ENCODE measurements at places on chromosomes 16 and 17.

DNA sequence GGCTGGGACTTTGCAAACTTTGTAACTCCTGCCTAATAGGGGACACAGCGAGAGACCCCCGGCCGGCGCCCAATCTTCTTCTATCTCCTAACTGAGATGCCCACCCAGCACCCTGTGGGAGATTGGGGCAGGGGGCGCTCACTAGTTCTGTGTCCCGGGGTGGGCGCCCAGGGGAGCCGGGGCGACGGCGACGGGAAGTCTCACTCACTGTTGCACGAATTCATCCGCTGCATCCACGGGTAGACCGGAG, 3.9 kb upstream of the HOXB5 start:
- DNase-seq, result no peak

DNA sequence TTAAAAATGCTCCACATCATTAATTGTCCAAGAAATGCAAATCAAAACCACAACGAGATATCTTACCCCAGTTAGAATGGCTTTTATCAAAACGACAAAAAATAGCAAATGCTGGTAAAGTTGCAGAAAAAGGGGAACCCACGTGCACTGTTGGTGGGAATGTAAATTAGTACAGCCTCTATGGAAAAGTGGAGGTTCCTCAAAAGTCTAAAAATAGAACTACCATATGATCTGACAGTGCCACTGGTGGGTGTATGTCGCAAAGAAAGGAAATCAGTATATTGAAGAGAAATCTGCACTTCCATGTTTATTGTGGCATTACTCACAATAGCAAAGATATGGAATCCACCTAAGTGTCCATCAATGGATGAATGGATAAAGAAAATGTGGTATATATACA, 38.2 kb upstream of the ZFHX3 start:
- DNase-seq, result no peak

DNA sequence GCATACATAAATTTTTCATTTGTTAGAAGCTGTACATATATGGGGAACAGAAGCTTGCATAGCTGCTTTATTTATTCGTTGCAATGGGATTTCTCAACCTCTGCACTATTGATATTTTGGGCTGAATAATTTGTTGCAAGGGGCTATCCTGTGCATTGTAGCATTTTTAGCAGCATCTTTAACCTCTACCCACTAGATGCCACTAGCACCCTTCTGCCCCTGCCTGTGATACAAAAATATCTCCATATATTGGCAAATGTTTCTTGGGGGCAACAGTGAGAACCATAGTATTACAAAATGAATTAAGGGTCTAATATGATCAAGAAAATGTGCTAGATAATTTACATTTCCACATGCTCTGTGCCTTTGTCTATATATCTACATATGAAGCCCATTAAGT, 1401.0 kb downstream of the CDH11 start:
- DNase-seq, result no peak

GRCh38 chr16:72224260-72224768, 52.4 kb upstream of the PMFBP1 start:
- no peak for DNase-seq

- peak; percentile 65 for DNase-seq
Measured at GRCh38 chr16:67184995-67185650, 1.4 kb upstream of the MATCAP1 start.

DNA sequence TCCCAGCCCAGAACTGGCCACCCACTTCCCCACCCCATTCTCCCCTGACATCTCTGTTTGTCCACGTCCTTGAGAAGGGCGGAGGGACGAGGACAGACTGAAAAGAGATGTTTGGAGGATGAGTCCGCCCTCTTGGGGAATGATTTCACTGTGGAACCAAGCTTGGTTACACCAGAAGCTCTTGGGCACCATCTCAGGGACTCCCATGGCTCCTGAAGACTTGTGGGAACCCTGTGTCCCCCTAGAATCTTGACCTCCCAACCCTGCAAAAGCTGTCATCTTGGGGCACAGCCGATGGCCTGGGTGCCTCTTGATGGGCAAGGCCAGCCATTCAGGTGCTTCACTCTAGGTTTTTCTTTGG, 25.9 kb upstream of the LITAF start:
- no peak for DNase-seq

- DNase-seq, result no peak
Measured at GRCh38 chr17:78117027-78117981, 11.3 kb downstream of the TMC6 start.

GRCh38 chr17:5405400-5405799, 14.1 kb downstream of the NUP88 start:
- no peak for DNase-seq

DNA sequence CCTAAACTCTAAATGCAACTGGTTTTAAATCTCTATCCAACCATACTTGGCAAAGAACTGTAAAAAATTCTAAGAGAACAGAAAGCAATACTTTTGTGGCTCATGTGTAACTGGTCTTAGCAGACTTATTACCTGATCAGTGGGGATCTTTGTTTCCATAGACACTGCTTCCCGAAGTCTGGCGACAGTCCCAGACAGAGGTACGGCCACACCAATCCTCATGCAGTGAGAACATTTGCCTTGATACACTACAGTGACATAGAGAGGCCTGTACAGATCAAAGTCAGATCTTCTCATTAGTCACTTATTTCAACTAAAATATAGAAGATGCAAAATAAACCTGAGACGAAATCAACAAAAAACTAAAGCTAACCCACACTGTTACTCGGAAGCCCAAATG, 43.9 kb downstream of the USP31 start:
- no peak for DNase-seq

DNA sequence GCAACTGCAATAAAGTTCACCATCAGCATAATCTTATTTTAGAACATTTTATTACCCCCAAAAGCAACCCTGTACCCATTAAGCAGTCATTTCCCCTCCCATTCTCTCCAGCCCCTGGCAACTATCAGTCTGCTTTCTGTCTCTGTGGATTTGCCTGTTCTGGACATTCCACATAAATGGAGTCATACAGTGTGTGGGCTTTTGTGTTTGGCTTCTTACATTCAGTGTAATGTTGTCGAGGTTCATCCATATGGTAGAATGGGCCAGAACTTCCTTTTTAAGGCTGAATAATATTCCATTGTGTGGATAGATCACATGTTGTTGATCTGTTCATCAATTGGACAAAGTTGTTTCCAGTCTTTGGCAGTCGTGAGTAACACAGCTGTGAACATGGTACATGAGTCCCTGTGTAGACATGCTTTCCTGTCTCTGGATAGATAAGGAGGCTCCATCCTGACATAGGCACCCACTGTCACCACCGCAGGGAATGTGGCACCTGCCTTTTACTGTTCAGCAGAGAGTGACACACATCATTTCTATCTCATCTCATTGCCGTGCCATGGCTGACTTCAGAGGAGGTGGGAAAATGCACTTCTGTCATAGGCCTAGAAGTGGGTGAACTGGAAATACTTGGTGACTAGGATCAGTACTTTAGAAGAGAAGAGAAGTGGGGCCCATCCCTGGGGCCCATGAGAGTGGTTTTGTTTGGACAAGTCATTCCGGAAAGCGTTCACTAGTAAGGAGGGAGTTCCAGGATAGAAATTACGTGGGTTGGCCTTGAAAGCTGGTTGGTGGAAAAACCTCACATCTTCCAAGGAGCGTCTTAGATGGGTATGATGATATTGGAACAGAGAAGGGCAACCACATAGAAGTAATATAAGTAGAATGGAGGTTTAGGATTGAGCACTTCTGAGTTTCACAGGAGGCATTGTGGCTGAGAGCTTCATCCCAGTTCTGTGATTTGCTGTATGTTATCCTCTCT, 25.8 kb downstream of the EPN2 start:
- no peak for DNase-seq

- DNase-seq, result peak; percentile 33
Measured at GRCh38 chr16:68367030-68367429, 56.2 kb downstream of the PRMT7 start.

DNA sequence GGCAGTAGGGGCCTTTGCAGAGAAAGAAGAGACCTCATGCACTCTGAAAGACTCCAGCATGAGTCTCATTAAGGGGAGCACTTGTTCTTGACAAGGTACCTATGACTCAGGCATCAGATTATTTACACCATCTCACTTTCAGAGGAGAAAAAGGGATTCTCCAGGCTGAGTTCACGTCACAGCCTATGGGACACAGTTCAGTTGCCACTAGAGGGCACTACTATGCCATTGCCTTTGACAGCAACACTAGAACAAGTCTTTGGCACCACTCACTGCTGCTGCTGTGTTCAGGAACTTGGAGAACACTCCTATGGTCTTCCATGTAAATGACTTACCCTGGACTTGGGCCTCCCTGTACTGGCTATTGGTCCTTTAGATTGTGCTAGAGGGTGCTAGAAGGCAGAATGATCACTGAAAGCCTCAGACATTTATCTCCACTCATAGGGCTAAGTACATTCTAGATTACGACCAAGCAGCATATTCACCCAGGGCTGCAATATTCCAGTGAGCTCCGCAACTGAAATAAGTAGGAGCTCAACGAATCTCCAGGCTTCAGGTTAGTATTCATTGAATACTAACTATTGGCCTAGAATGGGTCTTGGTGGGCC, 225.1 kb upstream of the CA10 start:
- peak; percentile 1 for DNase-seq

DNA sequence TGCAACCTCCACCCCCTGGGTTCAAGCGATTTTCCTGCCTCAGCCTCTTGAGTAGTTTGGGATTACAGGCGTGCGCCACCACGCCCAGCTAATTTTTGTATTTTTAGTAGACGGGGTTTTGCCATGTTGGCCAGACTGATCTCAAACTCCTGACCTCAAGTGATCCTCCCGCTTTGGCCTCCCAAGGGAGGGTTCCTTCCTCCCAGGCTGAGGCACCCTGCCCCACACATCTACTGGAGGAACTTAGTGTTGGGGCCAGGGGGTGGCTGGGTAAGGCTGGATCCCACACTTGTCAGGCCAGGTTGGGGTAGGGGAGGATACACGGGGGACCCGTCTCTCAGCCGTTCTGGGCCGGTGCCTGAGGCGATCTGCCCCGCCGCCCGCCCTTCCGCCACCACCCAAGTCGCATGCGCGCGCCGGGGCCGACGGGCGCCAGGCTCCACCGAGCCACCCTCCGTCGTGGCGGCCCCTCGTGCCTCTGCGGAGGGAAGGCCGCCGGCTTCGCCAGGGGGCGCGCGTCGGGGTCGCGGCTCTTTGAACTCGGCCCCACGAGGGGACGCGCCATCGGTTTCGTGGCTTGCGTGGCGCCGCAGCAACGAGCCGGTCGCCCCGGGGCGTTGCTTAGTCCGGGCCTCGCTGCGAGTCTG, 15.9 kb downstream of the GRB7 start:
- DNase-seq, result no peak

GRCh38 chr17:78337244-78338109, 22.4 kb downstream of the SOCS3 start:
- no peak for DNase-seq

Data from stimulated activated CD4-positive, alpha-beta T cell treated with anti-CD3 and anti-CD28 coated beads, Interleukin-12 subunit alpha, Interleukin-12 subunit beta, amount 100 ng/mL, for 24 hours (primary cell).